Uterus (tissue), 4 donors: ENCODE measurements at places on chromosomes 1 and 21. TPM values are rescaled to one million over a fixed set of nuclear protein-coding genes. Genes with fewer than 3 reads are reported as not detected.

SLC44A5 gene
- not detected for total RNA-seq

ZSWIM5 gene
- total RNA-seq: 3.8 TPM

ZNF695 gene
- not detected for total RNA-seq

CLIC6 gene
- 0.51 TPM for total RNA-seq

CALML6 gene
- not detected for total RNA-seq

CCNL2 gene
- total RNA-seq: 285 TPM

OR6K6 gene
- total RNA-seq: not detected

NTRK1 gene
- total RNA-seq: 0.88 TPM

NCMAP gene
- 0.18 TPM for total RNA-seq

ITLN2 gene
- not detected for total RNA-seq

C1orf141 gene
- not detected for total RNA-seq

AIRE gene
- total RNA-seq: not detected

AMY1B gene
- total RNA-seq: not detected

TGFBR3 gene
- total RNA-seq: 388 TPM

NDUFS2 gene
- 43.8 TPM for total RNA-seq

ZMYND12 gene
- total RNA-seq: 0.59 TPM

HSPA6 gene
- total RNA-seq: 0.77 TPM

OLFML3 gene
- 302 TPM for total RNA-seq

ST6GALNAC3 gene
- total RNA-seq: 22.1 TPM

FMO5 gene
- 3.8 TPM for total RNA-seq

RAB3B gene
- not detected for total RNA-seq

NFYC gene
- total RNA-seq: 31.8 TPM

RAP1GAP gene
- total RNA-seq: not detected

SPRR1A gene
- total RNA-seq: not detected

OR2AK2 gene
- not detected for total RNA-seq

ZNF326 gene
- 16.8 TPM for total RNA-seq

NCAM2 gene
- total RNA-seq: 8.7 TPM

CFHR3 gene
- 0.61 TPM for total RNA-seq

SLAMF8 gene
- total RNA-seq: 1.1 TPM

C1QA gene
- total RNA-seq: 46.7 TPM

YOD1 gene
- total RNA-seq: 8.5 TPM

CLCA1 gene
- not detected for total RNA-seq

NLRP3 gene
- total RNA-seq: 2.8 TPM
